ENCODE measurements at places on chromosomes 3 and 15.

DNA sequence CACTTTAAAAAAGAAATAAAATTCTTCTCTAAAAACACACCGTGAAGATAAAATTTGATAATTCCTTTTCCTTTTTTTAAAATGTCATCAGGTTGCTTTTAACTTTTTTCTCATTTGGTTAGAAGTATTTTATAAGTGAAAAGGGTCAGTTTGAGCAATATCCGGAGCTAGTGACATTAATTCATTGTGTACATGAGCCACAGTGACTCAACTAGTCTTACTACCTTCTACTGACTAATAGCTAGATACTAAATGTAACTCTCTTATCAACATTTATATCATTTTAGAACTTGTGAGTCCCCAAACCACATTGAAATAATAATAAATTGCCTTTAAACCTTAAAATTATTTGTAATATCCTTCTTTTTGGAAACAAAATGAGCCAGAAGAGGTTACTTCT lies 101.2 kb upstream of the ZBTB20 start:
- no peak for DNase-seq

GRCh38 chr15:49308686-49309085 lies 114.4 kb upstream of the FGF7 start:
- DNase-seq: no peak

DNA sequence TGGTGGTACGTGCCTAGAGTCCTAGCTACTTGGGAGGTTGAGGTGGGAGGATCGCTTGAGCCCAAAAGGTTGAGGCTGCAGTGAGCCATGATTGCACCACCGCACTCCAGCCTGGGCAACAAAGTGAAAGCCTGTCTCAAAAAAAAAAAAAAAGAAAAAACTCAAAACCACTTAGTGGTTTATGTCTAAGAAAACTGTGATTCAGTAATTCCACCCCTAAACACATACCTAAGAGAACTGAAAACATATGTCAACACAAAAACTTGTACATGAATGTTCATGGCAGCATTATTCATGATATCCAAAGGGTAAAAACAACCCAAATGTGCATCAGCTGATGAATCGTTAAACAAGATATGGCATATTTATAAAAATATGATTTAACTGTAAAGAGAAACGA lies 14.3 kb downstream of the SPG21 start:
- DNase-seq: no peak

DNA sequence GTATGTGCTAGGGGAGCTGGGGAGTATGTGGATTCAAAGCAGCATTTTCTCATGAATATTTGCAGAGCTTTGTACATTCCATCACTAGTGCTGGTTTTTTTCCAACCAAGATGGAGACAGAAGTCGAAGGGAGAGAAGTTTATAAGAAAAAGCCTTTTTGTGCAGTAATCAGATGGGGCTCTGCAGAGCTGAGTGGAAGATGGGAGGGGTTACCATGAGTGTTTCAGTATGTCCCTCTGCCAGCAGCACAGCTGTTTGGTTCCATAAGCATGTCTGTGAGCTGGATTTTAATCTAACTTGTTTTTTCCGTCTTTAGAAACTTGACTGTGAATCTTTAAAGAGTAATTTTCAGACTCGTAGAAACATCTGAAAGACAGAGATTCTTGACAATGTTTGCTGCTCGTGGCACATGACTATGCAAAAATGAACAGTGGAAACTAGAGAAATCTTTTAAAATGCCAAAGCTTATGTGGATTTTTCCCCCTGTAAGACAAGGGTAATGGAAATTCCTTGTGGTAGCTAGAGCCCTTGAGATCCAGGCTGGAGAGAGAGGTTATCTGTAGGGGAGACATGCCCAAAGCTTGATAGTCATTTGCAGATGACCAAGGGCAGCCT lies 20.3 kb downstream of the STARD9 start:
- no peak for DNase-seq

DNA sequence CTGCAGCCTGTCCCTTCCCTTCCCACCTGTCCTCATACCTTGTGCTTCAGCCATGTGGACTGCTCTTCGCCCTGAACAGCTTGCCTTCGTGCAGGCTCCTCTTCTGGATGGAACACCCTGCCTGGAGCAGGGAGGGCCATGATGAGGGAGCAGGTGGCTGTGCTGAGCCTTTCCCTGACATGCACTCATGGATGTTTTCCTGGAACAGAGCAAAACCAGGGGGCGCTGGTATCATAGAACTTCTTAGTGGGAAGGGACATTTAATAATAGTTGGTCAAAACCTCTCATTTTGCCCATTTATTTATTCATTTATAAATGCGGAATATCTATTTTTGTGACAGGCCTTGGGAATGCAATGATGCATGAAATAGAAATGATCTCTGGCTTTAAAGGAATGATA lies 149.3 kb downstream of the CACNA1D start:
- DNase-seq: no peak

DNA sequence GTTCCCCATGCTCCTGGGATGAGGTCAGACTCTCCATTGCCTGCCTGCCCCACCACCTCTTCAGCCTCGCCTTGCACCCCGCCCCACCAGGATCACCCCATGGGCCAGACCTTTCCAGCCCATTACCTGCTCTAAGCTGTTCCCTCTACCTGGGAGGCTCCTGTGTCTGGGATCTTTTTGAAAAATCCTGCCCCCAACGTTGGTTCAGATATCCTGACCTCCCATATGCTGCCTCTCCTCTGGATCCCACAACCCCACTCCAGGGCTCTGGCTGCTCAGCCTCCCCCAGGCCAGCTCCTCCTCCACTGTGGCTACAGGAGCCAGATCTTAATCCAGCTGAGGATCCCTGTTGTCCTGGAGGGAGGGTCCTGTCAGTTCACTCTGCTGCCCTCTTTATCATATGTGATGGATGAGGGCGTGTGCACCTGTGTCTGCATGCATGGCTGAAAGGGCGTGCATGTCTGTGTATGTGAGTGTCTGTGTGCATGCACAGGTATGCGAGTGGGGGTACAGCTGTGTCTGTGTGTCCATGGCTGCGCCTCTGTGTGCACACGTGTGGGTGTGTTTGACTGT lies 21.7 kb upstream of the ALAS1 start:
- DNase-seq: no peak

GRCh38 chr3:48157202-48157840 lies 30.9 kb downstream of the CDC25A start:
- no peak for DNase-seq

GRCh38 chr3:186365202-186365974 lies 3.4 kb upstream of the DGKG start:
- no peak for DNase-seq

DNA sequence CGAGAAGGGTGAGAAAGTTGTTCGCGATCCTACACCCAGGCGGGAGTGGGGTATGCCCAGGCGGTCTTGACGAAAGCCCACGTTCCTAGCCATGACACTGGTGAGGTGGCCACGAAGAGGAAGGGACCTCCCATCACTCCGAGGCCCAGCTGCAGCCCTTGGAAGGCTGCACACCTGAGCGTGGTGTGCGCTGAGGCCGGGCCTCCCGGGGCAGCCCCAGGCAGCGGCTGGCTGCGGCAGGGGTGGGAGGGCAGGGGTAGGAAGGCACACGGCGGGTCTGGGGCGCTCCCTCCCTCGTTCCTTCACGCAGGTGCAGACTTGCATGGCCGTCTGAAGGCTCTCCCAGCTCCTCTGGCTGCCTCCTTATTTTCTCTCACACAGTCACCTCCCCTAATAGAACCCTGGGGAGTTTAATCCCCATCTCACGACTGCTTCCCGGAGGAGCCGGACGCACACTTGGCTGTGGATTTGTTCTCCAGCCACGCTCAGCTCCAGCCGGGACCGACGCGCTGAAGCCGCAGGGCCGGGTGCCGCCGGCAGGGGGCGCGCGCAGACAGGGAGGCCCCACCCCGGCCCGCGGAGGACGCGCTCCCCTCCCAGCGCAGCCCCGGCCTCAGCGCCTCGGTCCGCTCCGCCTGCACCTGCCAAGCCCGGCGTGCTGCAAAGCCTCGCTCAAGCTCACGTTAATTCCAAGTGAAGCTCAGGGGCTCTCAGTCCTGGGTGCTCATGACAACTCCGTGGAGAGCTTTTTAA lies 37.8 kb upstream of the MUC4 start:
- no peak for DNase-seq

DNA sequence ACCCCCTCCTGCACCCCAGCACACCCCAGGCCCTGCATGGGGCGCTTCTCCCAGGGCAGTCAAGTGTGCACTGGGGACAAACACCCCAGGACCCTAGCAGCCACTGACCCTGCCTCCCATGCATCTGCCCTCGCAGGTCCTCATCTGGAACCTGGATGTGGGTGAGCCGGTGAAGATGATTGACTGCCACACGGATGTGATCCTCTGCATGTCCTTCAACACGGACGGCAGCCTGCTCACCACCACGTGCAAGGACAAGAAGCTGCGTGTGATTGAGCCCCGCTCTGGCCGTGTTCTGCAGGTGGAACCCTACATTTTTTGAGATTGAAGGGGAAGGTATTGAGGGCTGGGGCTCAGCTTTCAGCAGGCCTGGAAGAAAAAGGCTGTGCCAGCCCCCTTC lies 109.3 kb downstream of the ANP32A start:
- DNase-seq: no peak

DNA sequence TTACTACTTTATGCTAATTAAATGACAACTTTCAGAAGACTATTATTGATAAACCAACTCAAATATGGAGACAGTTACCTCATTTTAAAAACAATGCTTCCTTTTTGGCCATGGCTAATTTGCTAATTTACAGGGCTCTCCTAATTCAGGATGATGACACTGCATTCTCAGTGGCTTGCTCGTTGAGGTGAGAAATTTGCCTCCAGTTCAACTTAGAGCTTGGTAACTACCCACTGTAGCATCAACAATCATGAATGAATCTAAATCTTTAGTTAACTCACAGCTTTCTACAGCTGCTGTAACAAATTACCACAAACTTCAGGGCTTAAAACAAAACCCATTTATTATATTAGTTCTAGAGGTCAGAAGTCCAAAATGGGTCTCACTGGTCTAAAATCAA lies 14.0 kb downstream of the PBRM1 start:
- DNase-seq: no peak

DNA sequence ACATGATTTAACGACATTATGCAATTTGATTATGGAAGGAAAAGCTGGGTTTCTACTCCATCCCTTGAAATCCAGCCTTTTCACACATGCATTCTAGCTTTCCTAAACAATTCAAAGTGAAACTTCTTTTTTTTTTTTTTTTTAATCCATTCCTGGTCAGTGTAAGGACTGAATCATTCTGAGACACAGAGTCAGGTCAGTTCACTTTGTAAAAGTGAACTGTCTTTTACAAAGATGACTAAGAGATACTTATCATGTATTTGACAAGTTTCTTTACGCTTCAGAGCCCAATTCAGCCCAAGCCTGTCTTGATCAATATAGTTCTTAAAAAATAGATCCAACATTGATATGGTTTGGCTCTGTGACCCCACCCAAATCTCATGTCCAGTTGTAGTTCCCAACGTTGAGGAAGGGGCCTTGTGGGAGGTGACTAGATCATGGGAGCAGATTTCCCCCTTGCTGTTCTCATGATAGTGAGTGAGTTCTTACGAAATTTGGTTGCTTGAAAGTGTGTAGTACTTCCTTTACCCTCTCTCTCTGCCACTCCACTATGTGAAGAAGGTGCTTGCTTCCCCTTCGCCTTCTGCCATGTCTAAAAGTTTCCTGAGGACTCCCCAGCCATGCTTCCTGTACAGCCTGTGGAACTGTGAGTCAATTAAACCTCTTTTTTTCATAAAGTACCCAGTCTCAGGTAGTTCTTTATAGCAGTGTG lies 345.6 kb upstream of the THBS1 start:
- no peak for DNase-seq

DNA sequence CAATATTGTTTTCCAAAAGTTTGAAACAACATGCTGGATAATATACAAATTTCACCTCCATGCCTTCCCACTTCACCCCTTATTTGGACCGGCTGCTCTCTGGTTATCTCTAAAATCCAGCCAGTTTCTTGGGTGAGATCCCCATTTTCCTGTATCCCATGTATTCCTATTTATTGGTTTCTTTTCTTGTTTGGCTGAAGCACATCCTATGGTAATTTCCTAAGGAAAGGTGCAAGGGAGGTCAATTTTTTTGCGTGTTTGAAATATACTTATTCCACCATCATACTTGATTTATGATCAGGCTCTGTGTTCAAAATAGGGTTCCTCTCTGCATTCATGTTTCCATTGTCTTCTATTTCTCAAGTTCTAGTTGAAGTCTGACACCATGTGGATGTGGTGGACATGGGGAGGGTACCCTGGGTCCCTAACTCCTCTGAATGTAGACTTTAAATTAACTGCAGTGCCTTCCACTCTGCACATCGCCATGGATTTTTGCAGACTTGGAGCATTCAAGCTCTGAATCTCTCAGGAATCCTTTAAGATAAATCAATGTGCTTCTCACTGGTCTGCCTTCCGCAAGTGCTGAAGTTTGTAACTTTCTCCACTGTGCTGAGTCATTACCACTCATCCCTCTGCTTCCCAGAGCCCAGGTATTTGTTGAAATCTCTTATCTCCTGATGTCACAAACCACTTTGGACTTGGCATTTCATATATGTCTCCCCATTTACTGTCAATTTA lies 52.1 kb upstream of the TLE3 start:
- DNase-seq: no peak

DNA sequence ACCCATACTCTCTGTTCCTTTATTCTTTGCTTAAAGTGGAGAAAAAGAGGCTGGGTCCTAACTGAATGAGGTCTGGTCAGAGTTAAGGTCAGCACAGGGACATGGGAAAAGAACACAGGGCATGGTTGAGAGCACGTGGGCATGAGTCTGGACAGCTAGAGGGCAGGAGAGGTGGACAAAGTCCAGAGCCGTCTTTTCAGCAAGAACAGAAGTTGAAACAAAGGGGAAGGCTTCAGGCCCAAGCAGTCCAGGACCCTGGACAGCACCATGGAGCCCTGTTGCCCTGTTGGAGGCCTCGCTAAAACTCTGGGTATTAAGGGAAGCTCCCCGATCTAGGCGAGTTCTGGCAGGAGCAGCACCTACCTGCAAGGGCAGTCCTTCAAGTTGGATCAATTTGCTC lies 50.7 kb downstream of the XYLB start:
- DNase-seq: no peak

GRCh38 chr3:124461838-124462632 lies 268.2 kb upstream of the UMPS start:
- DNase-seq: no peak

DNA sequence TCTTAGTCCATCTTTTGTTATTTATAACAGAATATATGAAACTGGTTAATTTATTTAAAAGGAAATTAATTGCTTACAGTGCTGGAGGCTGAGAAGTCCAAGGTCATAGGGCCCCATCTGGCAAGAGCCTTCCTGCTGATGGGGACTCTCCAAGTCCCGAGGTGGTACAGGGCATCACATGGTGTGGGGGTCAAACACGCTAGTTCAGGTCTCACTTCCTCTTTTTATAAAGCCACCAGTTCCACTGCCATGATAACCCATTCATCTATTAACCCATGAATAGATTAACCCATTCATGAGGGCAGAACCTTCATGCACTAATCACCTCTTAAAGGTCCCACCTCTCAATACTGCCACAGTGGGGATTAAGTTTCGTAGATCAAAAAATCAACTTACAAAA lies 659.3 kb downstream of the NAALADL2 start:
- DNase-seq: no peak
